Islet precursor cell (in vitro differentiated cells): ENCODE measurements at places on chromosomes 11 and 22.

DNA sequence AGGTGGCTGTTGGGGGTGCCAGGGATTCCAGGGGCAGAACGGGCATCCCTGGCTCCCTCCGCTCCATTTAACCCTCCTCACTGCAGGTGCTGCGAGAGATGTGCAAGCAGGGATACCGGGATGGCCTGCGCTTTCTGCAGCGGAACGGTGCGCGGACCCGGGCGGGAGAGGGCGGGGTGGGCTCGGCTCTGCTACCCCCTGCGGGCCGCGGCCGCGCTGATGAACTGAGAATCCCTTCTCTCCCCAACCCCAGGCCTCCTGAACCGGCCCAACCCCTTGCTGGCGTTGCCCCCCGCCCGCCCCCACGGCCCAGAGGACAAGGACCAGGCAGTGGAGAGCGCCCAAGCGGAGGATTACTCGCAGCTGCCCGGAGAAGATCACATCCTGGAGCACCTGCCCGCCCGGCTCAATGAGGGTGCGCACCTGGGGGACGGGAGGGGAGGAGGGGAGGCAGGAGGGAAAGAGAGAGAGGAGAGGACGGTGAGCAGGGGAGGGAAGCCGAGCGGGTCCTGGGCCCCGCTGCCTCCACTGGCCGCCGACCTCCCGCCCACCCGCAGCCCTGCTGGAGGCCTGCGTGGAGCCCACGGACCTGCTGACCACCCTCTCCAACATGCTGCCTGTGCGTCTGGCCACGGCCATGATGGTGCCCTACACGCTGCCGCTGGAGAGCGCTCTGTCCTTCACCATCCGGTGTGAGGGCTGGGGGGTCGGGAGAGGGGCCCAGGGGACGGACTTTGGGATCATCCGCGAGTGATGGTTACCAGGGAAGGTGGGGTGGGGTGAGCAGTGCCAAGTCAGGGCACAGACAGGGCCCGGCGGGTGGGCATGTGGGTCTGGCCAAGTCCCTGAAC is 4.1 kb upstream of the CRACR2B start:
- no peak for DNase-seq

DNA sequence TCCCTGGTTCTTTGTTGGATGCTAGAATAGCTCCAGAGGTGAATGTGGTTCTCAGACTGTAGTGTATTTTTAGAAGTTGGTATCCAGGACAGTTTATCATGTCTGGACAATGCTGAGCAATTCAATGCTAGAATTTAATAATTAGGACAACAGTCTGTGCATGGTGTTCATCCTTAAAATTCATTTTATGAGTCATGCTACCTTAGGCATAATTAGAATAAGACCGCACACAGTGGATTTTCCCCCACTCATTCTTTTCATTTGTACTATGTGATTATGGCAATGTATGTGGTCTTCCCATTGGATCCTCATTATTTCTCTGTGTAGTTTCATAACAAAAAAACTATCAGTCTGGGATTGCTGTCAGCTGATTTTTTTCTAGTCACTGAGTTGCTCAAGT is 196.7 kb downstream of the ARHGAP42 start:
- DNase-seq = no peak

- DNase-seq = no peak
Observed at GRCh38 chr22:19671316-19671715, 43.0 kb upstream of the SEPTIN5 start.

GRCh38 chr11:131108760-131109159 is 192.5 kb upstream of the SNX19 start:
- peak; percentile 80 for DNase-seq

- peak; percentile 31 for DNase-seq
Observed at GRCh38 chr11:3136546-3137455, 28.3 kb downstream of the OSBPL5 start.

DNA sequence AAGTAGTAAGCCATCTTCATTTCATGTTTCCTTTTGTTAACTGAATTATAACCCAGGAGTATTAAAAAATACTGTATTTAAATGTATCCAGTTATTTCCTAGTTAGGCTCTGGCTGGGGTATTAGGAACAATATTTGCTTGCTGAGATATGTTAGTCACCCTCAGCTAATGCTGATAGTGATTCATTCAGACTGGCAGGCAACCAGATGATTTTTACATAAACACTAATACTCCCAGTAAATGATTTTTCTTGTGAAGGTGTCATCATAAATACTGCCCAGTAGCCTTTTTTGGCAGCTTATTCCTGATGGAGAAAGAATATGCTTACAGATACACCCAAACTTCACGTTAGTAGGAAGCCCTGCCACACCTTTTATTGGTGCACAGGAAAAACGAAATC is 8.1 kb downstream of the YWHAH start:
- DNase-seq = no peak
